Mucosa of descending colon (tissue), 3 donors: ENCODE measurements at places on chromosomes 1 and 21.

GRCh38 chr1:121516234-121516967 lies 331.6 kb downstream of the SRGAP2C start:
- DNase-seq = peak; percentile 53

DNA sequence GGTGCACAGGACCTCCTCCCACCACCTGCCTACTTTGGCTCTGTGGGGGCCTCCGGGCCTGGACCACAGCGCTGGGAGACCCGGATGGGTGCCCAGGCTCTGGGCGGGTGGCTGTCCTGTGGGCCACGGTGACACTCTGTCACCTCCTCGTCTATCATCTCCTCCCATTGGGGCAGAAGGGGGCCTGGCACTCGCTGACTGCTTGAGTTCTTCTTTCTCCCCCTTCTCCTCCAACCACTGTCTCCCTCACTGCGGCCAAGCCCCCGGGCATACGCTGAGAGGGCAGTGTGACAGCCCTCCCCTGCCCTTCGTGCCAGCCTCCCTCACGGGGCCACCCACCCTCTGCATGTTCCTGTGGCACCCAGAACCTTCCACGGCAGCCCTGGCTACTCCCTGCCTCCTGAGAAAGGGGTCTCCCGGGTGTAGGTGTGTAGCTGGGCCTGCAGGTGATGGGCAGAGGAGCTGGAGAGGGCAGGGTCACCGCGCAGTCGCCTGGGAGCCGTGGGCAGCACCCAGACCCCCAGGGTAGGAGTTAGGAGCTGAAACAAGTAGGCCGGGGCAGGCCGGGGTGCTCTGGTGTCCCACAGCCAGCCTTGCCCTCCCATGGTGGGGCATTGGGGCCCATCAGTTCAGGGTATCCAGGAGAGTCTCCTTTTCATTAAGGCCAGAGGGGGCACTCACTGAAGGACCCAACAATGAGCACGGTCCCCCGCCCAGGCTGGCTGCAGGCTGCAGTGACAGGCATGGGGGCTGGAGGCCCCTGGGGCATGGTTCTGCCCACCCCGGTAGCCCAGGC lies 9.2 kb upstream of the ARF1 start:
- DNase-seq = no peak

DNA sequence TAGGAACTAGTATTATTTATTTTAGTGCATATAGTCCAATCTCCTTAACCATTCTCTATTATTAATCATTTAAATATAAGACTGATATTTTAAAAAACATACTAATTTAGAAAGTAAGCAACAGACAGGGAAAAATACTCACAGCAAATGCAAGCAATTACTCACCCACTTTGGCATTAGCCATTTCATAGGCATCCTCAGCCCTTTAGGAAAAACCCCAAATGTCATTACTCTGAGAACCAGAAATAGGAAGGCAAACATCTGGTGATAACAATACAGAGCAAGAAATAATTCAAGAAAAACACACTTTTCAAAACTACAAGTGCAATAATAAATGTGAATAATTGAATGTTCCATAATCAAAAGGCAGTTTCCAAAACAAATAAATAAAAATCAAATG lies 545.1 kb downstream of the PLPP3 start:
- no peak for DNase-seq

- no peak for DNase-seq
Measured at GRCh38 chr1:86273066-86273465, 116.5 kb upstream of the COL24A1 start.

DNA sequence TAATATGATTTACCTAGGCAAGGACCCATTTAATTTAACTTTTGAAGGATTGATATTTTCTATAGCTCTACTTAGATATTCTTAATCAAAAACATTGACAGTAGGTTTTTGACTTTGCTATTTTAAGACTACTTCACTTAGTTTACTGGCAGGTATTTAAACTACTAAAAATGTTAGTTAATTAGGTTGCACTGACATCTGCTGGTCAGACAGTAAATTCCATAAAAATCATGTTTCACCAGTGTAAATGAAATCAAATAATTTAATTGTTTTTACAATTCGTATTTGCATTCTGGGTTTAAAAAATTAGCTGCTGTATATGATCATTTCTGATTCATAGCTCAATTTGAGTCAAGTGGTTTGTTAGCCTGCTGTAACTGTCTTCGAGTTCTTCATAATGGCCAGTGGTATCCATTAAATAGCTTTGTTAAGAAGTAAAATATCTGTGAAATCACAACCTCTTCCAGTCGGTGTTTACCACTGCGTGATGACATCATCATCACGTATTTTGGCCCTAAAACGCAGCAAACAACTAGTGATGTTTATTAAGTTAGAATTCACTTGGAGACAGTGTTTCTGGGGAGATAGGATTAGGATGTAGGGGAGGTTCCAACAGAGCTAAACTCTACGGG lies 26.2 kb downstream of the EXTL2 start:
- no peak for DNase-seq

DNA sequence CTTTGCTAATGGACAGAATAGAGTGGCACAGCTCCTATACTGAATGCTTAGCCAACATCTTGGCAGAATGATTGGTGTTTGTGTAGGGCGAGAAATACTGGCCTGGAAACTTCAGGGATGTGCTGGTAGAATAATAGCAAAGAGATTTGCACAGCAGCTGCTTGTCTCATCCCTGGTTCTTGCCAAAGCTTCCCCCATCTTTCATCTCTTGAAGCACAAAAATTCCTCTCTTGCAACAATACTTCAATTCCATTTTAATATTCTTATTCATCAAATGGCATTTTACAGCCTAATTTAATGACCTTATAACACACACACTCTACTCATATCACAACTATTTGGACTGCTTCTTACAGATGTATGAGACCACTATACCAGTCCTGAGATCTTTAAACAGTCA lies 37.7 kb downstream of the LHX8 start:
- DNase-seq = no peak

GRCh38 chr1:58768971-58769808 lies 14.7 kb downstream of the JUN start:
- peak; percentile 61 for DNase-seq

- no peak for DNase-seq
Measured at GRCh38 chr1:99580451-99580850, 65.5 kb upstream of the PALMD start.

DNA sequence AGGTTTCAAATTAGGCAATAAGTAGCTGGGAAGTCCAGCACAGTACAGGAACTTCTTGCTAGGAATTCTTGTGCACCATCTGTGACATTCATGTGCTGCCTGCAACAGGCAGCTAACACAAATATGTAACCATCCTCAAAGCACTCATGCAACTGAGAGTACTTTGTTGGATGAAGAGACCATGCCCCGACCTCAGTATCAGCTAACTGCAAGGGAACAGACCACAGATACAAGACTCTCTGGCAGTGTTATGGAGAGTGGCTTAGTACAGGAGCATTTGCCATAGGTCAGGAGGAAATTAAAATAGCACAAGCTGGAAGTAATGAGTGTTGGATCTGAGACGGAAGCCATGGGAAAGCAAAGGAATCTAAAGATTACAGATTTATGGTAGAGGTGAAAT lies 123.6 kb downstream of the LRRC53 start:
- no peak for DNase-seq

DNA sequence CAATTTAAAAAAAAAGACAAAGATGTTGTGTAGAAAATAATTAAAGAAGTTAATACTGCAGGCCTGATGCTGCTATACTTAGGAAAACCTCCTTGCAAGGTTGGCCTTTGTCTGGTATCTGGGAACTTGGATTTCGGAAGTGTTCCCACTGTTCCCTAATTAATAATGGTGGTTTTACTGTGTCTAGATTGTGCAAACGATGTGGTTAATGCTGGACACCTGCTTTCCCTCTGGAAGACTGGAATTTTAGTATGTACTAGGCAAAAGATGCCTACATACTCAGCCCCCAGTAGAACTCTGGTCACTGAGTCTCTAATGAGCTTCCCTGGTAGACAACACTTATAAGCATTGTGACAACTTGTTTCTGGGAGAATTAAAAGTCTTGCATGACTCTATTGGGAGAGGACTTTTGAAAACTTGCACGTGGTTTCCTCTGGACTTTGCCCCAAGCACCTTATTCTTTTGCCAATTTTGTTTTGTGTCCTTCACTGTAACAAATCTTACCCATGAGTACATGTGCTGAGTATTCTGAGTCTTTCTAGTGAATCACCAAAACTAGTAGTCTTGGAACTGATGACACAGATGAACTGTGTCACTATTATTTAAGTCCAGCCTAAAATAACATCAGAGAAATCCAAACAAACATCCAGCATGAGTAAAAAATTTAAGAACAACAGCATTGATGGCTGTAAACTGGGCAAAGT lies 40.4 kb downstream of the LIN9 start:
- peak; percentile 14 for DNase-seq

GRCh38 chr1:234239936-234240335 lies 133.3 kb upstream of the COA6 start:
- DNase-seq = no peak

- DNase-seq = no peak
Measured at GRCh38 chr1:175894581-175894980, 151.2 kb upstream of the TNR start.

DNA sequence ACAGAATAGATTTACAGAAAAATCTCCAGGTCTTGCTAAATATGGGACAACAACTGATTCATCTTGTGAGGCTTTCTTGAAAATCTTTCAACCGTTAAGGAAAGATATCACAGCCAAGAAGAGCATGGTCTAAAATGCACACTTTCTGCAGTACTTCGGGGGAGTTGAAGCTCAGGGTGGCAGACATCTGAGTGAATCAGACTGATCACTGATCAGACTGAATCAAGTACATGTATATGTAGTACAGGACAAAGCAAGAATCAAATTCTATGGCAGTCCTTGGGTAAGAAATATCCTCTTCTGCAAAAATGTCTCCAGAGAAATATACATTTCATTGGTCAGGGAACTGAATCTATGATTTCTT lies 212.4 kb upstream of the SPAG17 start:
- DNase-seq = no peak

GRCh38 chr1:1242461-1243265 lies 3.9 kb downstream of the C1QTNF12 start:
- DNase-seq = no peak

GRCh38 chr1:44146536-44147361 lies 5.3 kb upstream of the KLF18 start:
- DNase-seq = no peak

DNA sequence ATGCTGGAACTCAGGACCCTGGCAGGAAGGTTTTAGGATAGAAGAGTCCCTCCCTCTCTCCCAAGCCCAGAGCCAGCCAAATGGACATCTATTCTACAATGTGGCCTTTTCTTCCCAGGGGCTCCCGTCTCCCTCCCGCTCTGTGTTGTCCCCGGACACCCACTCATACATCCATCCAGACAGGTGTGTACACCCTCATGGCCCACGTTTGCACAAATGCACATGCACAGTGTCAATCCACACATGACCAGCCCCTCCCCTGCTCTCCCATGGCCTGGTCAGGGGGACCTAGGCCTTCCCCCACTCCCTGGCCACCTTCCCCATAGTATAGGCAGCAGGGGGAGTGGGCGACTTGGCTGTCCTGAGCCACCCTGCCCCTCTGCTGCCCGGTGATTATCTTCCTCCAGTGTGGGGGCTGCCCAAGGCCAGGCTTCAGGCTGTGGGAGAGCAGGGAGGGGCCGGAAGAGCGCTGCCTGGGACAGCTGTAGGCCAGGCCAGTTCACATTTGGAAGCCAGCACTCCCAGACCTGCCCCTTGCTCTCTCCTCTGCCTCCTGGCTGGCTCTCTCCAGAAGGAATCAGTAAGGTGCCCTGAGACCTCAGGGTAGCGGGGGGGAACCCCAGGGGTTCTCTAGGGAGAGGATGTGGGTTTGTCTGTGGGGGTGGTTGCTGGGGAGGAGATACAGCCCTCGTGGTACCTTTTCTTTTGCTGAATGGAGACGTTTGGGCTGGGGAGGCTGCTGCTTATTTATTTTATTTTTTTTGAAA lies 4.1 kb upstream of the PTPN7 start:
- DNase-seq = no peak

- DNase-seq = no peak
Measured at GRCh38 chr1:57517587-57518374, 93.9 kb upstream of the DAB1 start.

- no peak for DNase-seq
Measured at GRCh38 chr1:8539683-8540082, 221.8 kb downstream of the SLC45A1 start.

DNA sequence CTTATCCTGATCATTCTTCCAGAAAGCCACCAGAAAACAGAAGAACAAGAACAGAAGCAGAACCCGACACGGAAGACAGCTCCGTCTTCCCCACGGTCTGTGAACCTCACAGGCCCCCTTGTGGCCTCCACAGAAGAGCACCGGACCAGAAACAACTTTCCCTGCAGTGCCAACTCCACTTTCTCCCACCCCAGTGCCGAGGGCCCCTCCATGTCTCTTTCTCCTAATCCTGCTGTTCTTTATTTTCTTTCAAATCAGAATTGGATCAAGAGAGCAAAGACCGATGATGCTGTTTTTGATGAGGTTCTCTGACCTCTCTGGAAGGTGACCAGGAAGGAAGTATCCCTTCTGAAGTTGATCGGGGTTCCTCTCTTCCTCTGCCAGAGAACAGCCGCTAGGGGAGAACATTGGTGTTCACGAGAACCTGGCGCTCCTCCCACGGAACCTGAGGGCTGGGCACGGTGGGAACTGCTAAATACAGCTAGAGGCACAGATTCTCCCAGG lies 58.9 kb upstream of the CTTNBP2NL start:
- DNase-seq = no peak

DNA sequence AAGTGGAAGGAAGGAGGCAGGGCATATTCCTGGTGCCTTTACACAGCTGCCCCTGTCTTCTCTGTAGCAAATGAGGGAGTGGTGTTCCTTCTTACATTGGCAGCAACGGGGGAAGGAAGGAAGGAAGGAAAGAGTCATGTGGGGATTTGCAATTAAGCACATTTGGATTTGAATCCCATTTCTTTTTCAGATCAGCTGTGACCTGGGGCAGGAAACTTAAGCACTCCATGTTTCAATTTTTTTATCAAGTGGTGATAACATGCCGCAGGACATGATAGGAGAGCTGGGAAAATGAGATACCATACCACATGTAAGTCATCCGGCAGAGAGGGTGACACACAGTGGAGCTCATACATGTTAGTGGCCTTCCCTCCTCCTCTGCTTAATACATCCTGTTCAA lies 186.8 kb downstream of the APP start:
- no peak for DNase-seq

DNA sequence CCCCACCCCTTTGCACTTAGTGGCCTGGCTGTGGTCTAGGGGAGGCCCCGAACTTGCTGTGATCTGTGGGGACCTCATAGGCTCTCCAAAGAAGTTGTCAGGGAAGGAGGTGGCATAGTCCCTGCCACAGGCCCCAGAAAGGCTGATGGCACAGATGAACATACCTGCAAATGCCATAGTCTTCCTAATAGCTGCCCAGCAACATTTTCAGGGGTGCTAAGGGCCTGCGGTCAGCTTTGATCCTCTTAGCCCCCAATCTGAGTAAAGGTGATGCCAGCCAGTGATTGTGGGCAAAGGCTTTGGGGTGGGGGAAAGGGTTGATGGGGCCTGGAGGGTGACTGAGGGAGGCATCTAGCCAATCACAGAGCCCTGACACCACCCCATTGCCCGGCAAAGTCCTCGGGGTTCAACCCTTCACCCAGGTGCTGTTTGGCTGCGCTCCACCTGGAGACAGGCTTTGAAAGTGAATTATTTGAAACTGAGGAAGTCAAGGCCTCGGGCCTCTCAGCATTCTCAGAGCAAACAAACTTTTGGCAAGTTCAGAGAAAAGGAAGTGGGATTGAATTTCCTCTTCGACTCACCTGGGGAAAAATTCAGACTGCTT lies 35.8 kb downstream of the PAX7 start:
- DNase-seq = peak; percentile 48
